ENCODE measurements at places on chromosomes 2 and 18.
A peak's percentile ranks its signal among the peaks of the same experiment; 100 is the strongest.

GRCh38 chr2:234823196-234823876 lies 128.5 kb upstream of the SH3BP4 start:
- DNase-seq = no peak

GRCh38 chr2:133508546-133509165 lies 59.6 kb downstream of the NCKAP5 start:
- no peak for DNase-seq

- no peak for DNase-seq
These were observed 60.3 kb downstream of the SH3BP4 start for GRCh38 chr2:235011929-235012631.

- no peak for DNase-seq
These were observed 401.0 kb upstream of the ZEB2 start for GRCh38 chr2:144920755-144921530.

GRCh38 chr2:146874260-146874658 lies 970.6 kb upstream of the ACVR2A start:
- DNase-seq = no peak

- DNase-seq = no peak
These were observed 117.4 kb downstream of the MBP start for GRCh38 chr18:77015169-77015568.

- no peak for DNase-seq
These were observed 45.7 kb downstream of the NDUFA10 start for GRCh38 chr2:239979243-239980023.

DNA sequence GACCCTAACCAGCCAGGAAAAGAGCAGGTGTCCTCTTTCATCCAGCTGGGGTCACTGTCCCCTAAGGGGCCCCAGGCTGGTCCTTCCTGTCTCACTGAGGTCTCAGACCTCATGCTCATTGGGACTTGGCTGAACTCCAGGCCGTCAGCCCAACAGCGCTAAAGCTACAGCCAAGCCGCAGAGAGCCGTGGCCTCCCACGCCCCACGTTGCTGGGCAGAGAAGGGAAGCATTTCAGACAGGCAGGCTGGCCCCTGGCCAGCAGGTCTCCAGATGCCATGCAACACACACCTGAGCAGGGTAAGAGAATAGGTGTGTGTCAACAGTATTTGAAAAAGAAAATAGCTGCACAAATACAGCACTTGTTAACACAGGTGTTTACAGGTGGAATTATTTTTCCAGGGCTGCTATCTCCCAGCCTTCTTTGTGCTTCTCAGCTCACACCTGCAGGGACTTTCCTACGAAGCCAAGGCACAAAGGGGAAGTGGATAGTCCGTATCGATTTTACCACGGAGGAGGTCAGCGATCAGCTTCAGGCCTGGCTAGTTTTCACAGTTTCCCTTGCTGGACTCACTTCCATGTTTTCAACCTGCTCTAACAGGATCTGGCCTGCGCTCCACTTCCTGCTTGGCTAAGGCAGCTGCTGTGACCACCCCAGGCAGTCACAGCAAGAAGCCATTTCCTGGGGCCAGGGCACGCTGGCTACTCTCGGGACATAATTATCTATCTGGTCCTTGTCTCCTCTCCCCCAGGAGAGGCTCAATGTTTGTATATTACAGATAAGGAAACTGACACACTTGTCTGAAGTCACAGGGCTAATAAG lies 156.1 kb upstream of the ID2 start:
- DNase-seq = no peak

- DNase-seq = no peak
These were observed 14.6 kb downstream of the ZNF519 start for GRCh38 chr18:14117606-14118005.

- DNase-seq = no peak
These were observed 15.3 kb downstream of the WNT10A start for GRCh38 chr2:218895759-218896500.

DNA sequence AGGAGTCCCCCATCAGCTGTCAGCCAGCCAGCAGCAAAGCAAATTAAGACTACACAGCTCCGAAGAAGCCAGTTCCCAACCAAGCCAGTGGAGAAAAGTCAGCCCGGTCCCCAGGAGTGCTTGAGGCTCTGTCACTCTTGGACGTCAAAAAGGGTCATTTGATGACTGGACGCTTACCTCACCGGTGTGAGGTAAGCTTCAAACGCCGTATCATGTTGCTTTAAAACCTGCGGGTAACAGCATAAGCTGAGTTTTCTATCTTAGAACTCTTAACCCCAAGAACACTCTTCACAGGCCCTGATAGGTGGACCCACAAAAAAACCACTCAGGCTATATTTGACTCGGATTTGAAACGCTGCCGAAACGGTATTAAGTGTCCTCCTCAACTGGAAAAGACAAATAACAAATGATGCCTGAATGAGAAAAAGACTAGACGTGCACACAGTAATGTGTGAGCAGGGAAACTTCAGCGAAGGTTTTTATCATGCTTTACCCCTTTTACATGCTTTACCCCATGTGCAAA lies 682 bp upstream of the LNPK start:
- peak; percentile 2 for DNase-seq

DNA sequence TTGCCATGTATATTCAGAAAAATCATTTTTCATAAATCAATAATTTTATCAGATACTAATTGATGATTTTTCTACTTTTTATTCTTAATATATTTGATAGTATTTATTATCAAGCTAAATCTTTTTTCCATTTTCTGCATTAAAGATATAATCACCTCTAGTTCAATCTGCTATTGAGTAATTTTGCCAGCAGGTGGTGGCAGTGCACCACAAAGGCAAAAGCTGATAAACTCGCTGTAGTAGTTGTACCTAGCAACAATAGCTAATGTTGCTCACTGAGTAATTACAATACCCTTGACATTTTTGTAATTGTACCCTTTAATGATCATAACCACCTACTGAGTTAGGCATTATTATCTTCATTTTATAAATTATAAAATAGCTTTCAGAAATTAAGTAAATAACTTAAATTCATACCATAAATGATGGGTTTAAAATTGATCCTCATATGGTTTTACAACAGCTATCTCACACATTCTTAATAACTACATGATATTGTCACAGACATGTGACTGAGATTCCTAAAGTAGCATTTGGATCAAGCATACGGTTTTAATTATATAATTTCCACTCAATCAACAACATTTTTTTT lies 52.0 kb upstream of the CALCRL start:
- DNase-seq = peak; percentile 53

DNA sequence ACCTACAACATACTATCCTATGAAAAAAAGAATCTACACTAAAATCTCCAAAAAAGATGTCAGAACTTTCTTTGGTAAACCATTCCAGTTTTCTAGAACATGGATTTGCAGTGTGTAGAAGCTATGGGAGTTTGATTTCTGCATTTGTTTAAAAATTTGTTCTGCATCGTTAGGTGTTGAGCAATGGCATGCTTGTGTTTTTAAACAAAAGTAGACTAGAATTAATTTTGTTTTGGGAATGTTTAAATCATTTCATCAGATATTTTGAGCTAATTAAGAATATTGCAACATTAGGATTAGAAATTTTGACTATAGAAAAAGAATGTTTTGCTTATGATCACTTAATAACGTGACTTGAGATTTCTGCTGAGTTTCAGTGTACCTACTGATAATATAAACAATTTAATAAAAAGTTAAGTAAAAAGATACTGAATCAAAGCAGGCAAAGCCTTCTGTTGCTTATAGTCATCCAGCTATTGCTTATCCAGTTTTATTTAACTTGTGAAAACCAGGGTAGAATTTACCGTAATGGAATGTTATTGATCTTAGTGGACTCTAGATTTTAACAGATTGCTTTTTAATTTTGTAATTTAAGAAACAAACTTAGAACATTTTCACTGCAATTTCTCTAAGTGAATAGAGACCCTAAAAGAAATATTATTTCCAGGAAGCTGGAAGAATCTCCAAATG lies 7.2 kb upstream of the TMEM182 start:
- DNase-seq = no peak

DNA sequence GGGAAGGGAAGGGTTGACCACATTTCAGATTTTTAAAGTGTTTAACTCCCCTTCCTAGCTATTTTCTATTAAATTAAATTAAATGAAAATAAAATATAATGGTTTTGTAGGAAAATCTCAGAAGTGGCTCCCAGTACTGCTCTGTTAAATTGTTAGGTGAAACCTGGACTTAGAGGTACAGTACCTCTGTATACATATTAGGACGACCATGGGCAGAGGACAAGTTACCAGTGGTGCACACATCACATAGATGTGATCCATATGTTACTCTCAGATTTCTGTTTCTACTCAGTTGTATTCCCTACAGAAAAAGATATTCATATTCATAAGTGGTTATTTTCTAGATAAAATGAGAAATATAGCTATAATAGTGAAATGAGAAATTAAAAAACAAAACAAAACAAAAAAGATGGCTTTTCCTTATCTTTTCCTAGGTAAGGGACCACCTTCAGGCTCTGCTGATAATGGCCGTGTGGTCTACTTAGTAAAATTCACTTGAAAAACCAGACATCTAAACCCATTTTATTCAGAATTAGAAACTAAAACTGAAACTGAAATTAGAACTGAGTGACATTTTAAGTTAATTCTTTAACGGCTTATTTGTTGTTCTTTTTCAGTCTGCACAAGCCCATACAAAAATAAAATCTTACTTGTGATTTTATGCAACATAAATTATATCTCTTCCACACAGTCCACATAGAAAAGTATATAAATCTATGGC lies 832.5 kb upstream of the CHAC2 start:
- DNase-seq = no peak

- DNase-seq = no peak
These were observed 67.8 kb downstream of the MYT1L start for GRCh38 chr2:2263196-2263829.

- DNase-seq = no peak
These were observed 27.1 kb downstream of the KIAA2012 start for GRCh38 chr2:202100176-202100575.

DNA sequence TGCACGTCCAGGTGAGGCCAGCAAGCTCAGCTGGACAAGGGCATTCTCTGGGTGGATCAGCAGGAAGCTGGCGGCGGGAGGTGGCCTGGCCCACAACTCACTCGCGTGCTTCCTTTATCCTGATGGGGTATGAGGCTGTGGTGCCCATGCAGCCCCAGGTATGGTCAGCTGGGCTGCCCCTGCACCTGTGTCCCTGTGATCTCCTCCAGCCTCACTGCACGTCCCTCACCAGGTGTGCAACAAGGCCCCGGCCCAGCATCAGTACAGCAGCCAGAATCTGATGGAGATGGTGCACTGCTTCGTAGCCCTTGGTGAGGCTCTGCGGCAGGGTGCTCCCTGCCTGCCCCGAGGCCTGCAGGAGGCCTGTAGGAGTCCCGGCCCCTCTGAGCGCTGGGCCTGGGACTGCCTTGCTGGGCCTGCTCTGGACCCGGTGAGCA lies 17.6 kb downstream of the MROH2A start:
- no peak for DNase-seq

- peak; percentile 10 for DNase-seq
These were observed 108.3 kb downstream of the PIEZO2 start for GRCh38 chr18:11040823-11041656.

DNA sequence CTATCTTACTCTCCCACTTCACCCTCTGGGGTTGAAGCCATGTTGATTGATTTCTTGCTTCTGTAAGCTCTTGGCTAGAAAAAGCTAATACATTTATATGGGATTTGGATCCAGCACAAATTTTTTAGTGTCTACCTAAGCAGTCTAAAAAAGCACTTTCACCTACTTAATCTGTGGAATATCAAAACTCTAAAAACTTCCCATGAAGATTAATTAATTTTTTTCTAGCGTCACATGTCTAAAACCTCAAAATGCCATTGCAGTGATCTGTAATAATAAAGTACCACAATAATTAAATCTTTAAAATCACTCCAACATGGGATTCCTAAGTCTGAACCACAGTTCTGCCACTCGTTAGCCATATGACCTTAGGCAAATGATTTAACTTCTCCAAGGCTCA lies 180.1 kb downstream of the EN1 start:
- DNase-seq = no peak

DNA sequence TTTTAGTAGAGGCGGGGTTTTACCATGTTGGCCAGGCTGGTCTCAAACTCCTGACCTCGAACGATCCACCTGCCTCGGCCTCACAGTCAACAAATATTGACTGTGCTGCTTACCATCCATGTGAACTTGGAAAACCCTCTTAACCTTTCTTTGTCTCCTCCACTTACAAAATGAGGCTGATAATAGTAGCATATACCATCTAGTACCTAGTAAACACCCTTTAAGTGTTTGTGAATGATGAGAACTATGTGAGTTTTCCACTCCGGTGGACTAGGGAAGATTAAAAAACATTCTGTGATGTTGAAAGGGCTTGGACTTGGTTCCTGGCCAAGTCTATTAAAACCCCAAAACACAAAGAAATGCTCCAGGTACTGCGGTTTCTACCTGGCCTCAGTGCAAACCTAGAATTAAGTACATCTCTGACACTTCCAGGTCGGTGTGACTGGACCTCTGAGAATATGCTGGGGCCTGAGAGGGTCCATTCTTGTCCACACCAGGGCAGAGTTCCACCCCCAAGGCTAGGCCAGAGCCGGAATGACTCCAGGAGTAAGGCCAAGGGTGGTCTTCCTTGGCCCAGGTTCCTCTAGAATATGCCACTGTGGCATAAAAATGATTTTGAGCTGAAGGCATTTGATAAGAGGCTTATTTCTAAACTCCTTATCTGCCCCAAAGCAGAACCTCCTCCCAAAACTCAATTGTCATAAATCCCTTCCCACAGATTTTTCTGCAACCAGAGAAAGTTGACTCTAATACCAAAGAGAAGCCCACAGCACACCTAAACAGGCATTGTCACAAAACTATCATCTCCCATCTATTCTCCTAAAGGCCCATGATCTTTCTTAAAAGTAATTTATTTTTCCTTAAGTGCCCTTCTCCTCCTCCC lies 217.5 kb downstream of the TGIF1 start:
- no peak for DNase-seq

DNA sequence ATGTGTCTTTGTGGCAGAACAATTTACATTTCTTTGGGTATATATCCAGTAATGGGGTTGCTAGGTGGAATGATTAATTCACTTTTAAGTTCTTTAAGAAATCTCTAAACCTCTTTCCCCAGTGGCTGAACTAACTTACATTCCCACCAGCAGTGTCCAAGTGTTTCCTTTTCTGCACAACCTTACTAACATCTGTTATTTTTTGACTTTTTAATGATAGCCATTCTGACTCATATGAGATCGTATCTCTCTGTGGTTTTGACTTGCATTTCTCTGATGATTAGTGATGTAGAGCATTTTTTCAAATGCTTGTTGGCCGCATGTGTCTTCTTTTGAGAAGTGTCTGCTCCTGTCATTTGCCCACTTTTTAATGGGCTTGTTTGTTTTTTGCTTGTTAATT lies 43.1 kb upstream of the PTH2R start:
- DNase-seq = no peak

Data from stimulated activated naive CD8-positive, alpha-beta T cell treated with anti-CD3 and anti-CD28 coated beads, Interleukin-15, amount 100 ng/mL, for 72 hours (primary cell).